MG63 (cell line): ENCODE measurements at places on chromosomes 5 and 9. TPM values are rescaled to one million over a fixed set of nuclear protein-coding genes. Genes with fewer than 3 reads are reported as not detected.
A peak's percentile ranks its signal among the peaks of the same experiment; 100 is the strongest.

The AQP3 gene
- total RNA-seq = 19.7 TPM in 1 of 2 replicates, not detected in the other

DNA sequence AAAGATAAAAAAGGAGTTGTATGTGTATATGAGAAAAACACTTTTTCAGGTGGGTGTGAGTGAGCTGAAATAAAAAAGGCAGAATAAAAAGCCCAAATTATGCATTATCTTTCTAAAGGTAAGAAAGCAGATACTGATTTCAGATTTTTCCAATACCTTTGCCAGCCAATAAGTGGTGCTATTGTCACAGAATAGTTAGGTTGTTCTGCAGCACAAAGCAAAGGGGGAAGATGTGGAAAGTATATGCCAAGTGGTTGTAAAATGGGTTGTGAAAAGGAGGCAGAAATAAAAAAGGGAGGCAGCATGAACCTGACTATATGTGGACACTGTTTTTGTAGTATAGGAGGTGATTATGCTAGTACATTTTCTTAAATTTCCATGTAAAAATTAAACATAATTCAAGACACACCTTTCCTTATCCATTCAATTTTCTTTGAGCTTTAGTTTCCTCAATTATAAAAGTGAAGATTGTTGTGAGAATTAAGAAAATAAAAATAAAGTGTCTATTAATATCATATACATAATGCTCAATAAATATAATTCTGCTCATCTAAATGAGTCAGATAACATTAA, 106.7 kb downstream of the SMIM15 start:
- DNase-seq = no peak

DNA sequence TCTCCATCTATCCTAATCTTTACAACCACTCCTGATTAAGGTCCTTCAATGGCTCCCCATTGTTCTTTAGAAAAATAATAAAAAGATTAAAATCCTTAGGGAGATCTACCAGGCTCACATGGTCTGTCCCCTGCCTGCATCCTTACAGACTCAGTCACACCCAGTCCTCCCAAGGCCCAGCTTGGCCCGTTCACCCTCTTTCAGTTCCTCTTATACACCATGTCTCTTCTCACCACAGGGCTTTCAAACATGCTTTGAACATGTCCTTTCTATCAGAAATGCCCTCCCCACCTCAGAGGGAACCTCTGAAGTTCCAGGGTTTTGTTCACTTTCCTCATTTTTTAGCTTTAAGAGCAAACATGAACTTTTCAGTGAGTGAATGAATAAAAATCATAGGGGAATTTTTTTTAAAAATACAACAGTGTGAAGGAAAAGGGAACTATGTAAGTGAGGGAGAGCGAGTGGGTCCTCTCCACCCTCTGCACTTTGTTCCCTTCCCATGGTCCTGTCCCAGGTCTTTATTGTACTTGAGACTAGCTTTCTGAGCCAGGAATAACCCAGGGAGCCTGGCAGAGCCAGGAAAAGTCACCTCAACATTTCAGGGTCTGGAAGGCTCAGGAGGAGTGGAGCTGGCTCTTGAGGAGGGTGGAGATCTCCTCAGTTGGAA, 55.3 kb downstream of the TRPC7 start:
- no peak for DNase-seq

The TLR4 gene
- total RNA-seq = 3.5 and 3.9 TPM in 2 replicates

DNA sequence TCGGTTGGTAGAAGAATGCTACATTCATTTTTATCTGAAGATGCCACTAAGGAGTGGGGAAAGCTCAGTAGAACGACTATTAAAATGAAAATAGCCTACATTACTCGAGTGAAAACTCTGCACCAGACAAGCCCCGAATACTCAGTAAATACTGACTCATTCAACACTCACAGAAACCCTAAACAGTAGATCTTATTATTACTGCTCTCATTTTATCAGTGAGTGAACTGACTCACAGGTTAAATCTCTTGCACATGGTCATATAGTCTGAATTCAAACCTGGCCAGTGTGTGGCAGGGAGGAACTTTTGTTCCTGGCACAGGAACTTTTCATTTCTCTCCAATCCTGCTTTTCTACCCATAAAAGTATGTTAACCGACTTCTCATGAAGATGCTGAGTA, 9.6 kb upstream of the PAPPA start:
- no peak for DNase-seq

The CTXN3 gene
- total RNA-seq = not detected in 2 replicates

DNA sequence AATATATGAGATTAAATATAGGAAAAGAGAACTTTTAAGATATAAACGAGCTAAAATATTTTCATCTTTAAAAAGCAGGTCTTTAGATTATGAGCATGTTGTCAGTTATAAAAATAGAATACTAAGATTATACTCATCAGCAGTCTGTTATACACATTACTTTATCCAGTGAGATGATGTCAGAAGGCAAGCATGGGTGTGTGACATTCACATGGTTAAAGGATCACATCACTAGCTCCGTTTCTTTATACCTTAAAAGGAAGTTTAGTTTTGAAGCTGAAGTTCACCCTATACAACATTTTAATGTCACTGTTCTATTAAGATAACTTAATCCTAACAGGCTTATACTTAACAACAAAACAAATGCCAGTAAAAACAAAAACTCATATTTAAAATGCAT, 59.6 kb downstream of the RICTOR start:
- peak; percentile 29 for DNase-seq

DNA sequence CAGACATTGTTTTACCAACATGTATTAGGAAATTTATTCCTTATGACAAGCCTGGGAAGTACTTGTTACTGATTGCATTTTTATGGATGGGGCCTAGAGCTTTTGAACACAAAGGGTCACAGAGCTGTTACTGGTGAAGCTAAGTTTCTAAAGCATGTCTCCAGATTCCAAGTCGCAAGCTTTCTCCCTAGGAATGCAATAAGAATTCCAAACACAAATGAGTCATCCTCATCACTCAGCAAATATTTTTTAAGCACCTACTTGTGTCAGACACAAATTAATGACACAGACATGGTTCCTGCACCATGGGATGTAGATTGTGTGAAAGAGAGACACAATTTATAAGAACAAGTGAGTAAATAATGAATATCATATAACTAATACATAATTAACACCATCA, 11.0 kb upstream of the SH3RF2 start:
- peak; percentile 30 for DNase-seq

GRCh38 chr5:42767491-42768105, 11.0 kb downstream of the CCDC152 start:
- DNase-seq = no peak
